ENCODE measurements at places on chromosomes 3 and 15.

DNA sequence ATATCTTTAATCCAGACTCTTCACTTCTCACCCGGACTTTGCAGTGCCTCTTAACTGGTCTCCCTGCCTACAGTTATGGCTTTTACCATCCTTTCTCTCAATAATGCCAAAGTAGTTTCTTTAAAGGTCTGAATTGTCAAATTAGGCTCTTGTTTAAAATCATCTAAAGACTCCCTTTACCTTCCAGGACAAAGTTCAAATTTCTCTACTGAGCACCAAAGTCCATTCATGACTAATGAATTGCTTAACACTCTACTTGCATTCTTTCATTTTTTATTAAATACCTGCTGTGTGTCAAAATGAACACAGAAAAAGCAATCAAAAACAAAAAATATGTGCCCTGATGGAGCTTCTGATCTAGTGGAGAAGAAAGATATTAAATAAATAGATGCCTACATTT, 472.4 kb upstream of the UBE2E2 start:
- DNase-seq = no peak

DNA sequence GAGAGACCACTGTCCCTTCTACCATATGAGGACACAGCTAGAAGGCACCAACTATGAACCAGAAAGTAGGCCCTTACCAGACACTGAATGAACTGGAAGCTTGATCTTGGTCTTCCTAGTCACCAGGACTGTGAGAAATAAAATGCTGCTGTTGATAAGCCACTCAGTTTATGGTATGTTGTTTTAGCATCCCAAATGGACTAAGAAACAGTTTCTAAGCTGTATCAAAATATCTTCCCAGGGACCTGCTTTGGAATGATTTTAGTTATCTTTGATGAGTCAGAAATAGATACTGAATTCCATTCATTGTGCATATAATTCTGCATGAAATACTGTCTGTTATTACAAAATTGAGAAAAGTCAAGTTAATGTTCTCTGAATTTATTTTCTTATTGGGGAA, 18.6 kb downstream of the WDR76 start:
- DNase-seq = no peak

DNA sequence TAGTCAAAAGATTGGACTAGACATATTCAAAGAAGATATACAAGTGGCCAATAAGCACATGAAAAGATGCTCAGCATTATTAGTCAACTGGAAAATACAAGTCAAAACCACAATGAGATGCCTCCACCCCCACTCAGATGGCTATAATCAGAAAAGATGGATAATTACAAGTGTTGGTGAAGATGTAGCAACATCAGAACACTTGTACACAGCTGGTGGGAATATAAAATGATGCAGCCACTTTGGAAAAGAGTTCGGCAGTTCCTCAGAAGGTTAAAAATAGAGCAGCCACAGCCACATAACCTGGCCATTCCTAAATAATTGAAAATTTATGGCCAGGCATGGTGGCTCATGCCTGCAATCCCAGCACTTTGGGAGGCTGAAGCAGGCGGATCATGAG, 38.4 kb downstream of the HEG1 start:
- DNase-seq = no peak

DNA sequence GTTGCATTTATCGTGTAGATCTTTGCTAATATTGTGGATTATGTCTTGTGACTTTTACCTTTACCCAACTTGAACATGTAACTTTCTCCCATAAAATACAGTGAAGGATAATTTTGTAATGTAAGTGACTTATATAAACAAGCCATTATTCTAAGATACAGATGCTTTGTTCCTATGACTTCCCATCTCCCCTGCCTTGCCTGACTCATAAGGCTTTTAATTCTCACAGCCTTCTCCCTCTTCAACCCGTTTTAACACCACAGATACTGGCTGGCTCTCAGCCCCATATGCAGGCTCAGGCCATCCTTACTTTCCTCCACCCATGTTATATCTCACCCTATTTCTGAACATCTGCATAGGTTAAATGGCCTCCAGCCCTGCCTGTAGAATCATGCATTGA, 4.1 kb downstream of the CCNDBP1 start:
- no peak for DNase-seq

- no peak for DNase-seq
Measured at GRCh38 chr15:91911844-91912243, 58.3 kb downstream of the SLCO3A1 start.

DNA sequence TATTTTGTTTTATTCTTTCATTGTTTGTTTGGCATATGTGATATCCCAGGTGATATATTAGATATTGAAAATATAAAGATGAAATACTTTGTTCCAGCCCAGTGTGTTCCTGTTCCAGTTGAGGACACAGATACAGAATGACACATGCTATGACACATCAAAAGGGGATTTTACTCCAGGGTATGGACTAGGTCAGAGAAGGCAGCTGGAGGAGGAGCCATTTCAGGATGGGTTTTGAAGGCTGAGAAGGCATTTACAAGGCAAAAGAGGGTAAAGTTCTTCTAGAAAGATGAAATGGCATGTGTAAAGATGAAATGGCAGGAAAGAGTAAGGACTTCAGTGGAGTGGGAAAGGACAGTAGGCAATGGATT, 163.8 kb downstream of the ZIC1 start:
- DNase-seq = no peak

Measured in caudate nucleus (tissue), 63 donors.